Activated gamma-delta T cell (primary cell): ENCODE measurements at places on chromosomes 2 and 18.

GRCh38 chr2:101956465-101957438 lies 35.0 kb upstream of the IL1R2 start:
- DNase-seq, result no peak

DNA sequence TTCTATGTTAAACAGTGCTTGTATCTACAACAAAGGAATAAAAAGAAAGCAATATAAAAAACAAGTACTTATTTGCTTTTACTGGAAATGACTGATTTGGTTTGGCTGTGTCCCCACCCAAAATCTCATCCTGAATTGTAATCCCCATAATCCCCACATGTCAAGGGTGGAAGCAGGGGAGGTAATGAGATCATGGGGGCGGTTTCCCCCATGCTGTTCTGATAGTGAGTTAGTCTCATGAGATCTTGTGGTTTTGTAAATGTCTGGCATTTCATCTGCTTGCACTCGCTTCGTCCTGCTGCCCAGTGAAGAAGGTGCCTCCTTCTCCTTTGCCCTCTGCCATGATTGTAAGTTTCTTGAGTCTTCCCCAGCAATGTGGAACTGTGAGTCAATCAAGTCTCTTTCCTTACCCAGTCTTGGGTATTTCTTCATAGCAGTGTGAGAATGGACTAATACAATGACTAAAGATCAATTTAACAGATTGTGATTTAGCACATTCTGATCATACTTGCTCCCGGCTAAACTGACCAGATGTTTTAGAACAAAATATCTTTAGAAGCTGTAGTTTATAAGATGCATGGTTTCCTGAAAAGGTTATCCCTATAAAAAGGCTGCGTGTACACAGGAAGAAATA lies 19.9 kb downstream of the PTH2R start:
- no peak for DNase-seq

DNA sequence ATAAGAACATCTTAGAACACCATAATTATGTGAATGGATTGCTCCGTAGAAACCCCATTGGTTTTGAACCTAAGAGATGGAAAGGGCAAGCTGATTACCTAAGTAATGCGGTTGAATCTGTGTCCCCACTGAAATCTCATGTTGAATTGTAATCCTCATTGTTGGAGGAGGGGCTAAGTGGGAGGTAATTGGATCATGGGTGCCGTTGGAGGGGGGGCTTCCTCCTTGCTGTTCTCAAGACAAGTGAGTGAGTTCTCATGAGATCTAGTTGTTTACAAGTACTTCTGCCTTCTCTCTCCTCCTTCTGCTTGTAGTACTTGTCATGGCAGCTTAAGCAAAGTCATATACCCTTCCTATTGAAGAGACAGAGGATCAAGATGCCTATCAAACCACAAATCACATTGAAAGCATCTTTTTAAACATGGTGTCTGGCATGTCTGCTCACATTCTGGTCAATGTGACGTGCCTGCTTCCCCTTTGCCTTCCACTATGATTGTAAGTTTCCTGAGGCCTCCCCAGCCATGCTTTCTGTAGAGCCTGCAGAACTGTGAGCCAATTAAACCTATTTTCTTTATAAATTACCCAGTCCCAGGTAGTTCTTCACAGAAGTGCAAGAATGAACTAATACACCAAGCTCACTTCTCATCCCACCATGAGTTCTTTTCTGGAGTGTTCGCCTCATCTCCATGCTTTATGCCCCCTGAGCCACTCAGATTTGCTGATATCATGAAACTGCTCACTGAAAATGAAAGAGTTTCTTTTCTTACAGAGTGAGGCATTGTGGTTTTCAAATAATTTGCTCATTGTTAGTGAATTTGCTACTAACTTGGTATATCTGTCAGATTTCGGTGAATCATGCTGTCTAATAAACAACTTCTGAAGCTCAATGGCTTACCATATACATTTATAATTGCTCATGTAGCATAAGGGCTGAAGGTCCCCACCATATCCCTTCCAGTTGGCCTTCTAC lies 23.6 kb downstream of the KCNE4 start:
- DNase-seq, result no peak

GRCh38 chr2:147495734-147496133 lies 349.1 kb upstream of the ACVR2A start:
- DNase-seq, result no peak

- DNase-seq, result no peak
These were observed 59.9 kb downstream of the SMAD2 start for GRCh38 chr18:47870605-47871004.

DNA sequence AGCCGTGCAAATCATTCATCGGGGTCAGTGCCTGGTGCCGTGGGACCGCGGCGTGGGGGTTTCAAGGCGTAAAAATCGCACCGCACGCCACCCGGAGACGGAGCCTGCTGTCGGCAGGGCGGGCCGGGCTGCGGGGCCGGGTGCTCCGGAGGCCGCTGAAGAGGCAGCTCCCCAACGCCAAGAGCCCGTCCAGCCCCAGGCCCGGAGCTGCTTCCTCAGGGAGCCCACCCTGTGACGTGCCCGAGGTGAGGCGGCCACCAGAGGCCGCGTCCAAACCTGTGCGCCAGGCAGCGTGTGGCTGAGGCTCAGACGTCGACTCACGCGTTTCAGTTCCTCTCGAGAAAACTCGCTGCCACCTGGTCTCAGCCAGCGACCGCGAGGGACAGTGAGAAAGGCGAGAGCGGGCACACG lies 98.1 kb downstream of the NFATC1 start:
- no peak for DNase-seq

DNA sequence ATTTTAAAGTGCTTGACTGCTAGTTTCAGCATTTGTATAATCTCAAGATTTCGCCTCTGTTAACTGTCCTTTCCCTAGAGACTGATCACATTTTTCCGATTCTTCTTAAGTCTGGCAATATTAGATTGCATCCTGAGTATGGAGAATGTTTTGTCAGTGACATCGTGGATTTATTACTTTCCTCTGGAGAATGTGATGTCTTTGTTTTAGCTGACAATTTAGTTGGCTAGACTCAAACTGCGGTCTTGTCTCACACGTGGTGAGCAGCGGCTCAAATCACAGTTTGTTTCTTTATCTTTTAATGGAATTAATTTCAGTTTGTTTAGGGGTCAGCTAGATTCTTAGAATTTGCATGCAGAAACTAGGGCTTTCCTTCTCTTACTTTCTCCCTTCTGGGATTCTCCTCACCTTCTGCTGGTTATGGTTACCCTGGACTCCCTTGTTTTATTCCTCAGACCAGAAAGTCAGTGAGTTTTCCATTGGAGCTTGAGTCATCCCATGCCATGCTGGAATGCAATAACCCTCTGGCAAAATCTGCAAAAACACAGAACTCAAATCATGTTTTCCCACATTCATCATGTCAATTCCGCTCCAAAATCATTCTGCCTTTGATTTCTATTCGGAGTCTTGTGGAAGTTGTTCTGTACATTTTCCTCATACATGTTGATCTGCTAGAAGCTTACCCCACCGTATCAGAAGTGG lies 327.2 kb upstream of the TRIB2 start:
- DNase-seq, result no peak

DNA sequence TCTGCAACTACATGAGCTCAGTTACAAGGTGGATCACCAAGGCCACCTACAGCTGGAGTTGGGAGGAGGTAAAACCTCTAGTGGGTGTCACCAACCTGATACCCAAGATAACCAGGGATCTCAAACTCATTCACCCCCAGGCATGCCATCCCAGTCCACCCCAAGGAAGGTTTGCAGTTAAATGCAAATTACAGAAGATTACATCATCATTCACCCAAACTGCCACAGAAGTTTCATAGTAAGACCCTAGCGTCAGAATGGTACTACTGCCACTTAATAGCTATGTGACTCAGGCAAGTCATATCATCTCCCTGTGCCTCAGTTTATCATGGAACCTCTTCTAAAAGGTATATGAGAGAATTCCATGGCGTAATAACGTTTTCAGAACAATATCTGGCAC lies 111.2 kb downstream of the MYO5B start:
- no peak for DNase-seq

- no peak for DNase-seq
These were observed 22.3 kb downstream of the DOK1 start for GRCh38 chr2:74576863-74577229.

DNA sequence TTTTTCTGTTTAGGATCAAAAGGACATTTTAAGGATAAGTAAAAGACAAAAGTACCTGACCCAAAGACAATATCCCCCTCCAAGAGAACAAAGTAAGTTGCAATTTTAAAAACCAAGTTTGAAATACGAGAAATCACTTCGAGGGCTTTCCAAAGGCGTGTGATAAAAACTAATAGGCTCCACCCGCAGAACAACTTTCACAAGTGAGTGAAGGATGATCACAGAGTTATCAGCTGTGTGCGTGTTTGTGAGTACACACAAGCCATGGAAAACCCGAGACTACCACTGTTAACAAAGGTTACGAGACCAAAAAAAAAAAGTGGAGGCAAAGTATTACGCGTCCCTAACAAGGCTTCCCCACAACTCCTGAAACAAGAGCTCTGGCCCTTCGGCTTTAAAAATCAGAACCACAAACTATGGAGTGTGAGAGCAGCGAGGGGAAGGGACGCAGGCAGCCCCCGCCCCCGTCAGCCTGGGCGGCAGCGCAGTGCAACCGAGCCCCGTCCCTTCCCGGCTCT lies 719 bp downstream of the SMAD2 start:
- no peak for DNase-seq

DNA sequence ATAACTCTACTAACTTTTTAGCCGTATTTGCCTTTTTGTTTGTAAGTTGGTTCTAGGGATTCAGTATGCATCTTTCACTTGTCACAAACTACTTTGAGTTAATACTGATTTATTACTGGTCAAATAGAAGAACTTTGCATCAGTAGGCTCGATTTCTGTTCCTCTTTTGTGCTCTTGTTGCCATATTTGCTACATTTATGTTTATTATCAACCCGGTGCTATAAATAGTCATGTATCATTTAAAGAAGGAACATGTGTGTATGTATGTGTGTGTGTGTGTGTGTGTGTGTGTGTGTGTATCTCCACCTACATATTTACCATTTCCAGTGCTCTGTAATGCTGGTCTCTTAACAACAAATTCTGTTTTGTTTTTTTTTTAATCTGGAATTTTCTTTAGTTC lies 79.6 kb upstream of the B3GNT7 start:
- DNase-seq, result no peak

DNA sequence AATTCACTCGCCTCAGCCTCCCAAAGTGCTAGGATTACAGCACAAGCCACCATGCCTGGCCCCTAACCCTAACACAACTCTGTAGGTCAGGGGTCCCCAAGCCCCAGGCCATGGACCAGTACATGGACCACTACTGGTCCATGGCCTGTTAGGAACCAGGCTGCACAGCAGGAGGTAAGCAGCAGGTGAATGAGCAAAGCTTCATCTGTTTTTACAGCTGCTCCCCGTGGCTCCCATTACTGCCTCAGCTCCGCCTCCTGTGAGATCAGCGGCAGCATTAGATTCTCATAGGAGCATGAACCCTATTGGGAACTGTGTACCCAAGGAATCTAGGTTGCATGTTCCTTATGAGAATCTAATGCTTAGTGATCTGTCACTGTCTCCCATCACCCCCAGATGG lies 201.7 kb downstream of the NRP2 start:
- no peak for DNase-seq

DNA sequence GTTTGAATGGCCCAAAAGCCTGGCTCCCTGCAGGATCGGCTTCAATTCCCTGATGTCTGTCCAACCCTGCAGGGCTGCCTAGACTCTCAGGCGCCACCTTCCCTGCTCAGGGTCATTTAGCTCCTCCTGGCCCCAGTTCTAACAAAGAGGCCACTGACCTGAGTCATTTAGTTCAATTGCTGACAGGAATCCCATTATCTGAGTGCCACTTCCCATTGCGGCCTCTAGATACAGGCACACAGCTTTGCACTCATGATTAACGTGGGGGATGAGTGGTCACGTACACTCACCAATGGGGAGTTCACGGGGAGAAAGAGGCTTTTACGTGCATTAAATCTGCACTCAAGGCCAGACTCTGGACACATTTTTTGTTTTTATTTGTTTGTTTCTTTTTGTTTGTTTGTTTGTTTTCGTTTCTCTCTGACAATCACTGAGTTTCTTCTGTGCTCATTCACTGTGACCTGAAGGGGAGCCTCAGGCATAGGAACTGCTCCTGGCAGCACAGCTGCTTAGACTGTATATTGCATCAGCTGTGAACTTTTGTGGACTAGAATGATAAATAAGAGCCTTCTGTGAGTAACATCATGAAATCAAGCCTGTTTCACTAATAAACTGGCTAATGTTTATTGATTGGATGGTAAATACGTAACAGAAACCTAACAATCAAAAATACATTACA lies 118.9 kb upstream of the CTNNA2 start:
- no peak for DNase-seq

- DNase-seq, result no peak
These were observed 46.8 kb upstream of the FAM98A start for GRCh38 chr2:33645861-33646260.

DNA sequence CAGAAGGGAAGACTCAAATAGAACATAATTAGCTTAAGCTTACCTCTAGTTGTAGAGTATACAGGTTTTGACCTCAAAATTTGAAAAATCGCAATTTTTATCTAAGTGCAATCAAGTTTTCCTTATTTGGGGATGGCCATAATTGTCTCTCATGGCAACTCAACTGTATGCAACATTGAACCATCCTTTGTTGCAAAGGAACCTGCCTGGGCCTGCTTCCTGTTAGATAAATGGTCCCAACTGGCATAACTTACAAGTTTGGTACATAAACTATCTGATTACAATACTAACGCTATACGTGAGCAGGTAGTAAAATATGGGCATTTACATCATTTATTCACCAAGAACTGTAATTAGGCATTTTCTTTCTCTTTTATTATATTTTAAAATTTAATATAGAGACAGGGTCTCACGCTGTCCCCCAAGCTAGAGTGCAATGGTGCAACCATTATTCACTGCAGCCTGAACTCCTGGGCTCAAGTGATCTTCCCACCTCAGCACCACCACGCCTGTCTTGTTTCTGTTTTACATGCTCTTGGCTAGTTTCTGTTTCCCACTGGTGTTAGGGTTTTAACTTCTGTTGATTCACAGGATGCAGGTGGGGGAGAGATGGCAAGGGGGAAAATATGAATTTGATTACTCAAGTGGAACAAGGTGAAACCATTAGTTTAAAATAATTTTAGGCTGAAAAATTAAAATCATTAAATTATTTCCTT lies 55.3 kb upstream of the B3GNT2 start:
- DNase-seq, result no peak

GRCh38 chr2:174535757-174536703 lies 49.2 kb upstream of the GPR155 start:
- DNase-seq, result no peak

- no peak for DNase-seq
These were observed 114.1 kb downstream of the GFPT1 start for GRCh38 chr2:69272803-69273471.
